ENCODE measurements at places on chromosomes 5 and 9.

DNA sequence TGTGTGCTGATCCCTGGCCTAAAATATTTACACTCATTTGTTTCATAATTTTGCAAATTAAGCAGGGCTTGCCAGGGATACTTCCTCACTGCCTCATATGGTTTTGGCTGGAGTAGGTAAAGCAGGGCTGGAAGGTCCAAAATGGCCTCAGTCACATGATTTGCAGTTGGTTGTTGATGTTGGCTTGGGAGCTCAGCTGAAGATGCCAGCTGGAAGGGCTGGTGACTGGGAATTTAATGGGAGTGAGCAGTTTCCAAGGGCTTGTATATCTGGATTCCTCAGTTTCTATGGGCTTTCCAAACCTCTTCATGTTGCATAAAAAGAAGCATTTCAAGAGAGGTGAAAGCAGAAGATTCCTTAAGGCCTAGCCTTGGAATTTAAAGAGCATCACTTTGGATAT, 729.3 kb downstream of the CDH18 start:
- no peak for DNase-seq

DNA sequence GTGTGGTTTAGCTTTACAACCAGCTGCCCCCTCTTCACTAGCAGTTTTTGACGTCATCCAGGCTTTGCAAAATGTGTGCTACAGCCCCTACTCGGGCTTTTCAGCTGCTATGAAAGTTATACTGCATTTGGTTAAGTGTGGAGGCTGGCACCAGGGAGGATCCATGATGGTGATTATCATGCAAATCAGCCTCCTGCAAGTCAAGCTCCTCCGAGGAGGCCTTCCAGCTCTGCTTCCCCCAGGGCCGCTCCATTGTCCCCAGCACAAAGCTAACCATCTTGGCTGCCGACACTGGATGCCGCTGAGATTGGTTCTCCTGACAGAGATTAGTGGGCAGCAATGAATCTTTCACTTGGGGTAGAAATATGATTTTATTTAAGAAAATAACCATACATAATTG, 159.6 kb downstream of the NR2F1-AS1 start:
- no peak for DNase-seq

- DNase-seq = no peak
Observed at GRCh38 chr5:52870448-52870847, 82.7 kb downstream of the ITGA1 start.

GRCh38 chr5:141846031-141846430, 32.2 kb downstream of the PCDH1 start:
- no peak for DNase-seq

DNA sequence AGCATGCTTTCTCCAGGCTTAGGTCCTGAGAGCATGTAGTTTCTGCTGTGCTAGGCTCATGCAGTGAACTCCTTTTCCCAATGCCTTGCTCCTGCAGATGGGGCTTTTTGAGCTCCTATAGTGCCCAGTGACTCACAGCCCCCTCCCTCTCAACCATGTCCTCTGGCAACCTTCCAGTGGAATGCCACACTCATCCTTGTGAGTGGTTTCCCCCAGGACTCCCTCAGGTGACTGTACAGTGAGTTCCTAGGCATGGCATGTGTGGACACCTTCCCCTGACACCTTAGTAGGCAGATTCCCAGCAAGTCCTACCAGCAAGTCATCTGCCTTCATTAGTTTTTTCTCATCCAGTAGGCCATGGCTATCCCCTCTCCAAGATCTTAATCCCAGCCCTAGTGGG, 72.4 kb upstream of the CXCL14 start:
- DNase-seq = no peak

DNA sequence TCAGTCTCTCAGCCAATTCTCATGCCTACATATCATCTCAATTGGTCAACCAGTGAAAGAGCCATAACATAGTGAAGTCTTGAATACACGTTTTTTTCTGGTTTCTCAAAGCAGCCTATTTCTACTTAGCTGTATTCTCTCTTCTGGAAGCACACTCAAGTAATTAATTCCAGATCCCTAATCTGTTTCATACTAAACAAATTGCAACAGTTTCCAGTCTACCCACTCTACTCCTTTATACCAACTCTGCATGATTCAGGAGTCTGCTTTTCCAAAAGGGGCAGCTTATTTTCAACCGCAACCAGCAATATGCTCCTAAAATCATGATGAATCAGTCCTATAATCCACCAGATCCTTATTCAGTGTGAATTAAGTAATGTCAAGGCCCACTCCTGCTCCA, 211.7 kb downstream of the TLE1 start:
- no peak for DNase-seq

- no peak for DNase-seq
Observed at GRCh38 chr5:98433673-98434072, 339.8 kb upstream of the RGMB start.

GRCh38 chr9:4148751-4149150, 151.1 kb downstream of the GLIS3 start:
- DNase-seq = no peak

All from activated CD4-positive, alpha-beta T cell treated with anti-CD3 and anti-CD28 coated beads, Interleukin-2, amount 10 ng/mL, durations not matched to agents 7 days and 5 days (primary cell).